OCI-M1 (cell line): ENCODE measurements at places on chromosomes 5 and 9.

GRCh38 chr5:149594206-149594895 is 13.1 kb downstream of the ARHGEF37 start:
- DNase-seq, result no peak

GRCh38 chr9:116524778-116525470 is 162.2 kb upstream of the TRIM32 start:
- DNase-seq, result no peak

DNA sequence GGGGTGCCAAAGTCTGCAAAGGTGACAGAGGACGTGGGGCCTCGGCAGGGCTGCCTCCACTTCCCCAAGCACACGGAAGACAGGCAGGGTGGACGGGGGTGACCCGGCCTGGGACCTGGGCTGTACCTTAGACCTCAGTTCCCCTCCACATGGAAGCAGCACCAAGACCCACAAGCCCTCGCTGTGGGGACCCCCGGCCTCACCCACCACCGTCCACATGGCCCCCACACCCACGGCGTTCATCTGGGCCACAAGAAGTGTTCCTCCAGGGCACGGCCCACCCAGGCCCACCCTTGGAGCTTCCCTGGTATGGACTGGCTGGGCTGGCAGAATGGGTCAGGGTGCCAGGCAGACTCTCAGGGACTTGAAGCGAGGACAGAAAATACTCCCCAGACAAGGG is 45.8 kb upstream of the NKD2 start:
- DNase-seq, result no peak

GRCh38 chr5:158381614-158382160 is 522.7 kb upstream of the CLINT1 start:
- no peak for DNase-seq

GRCh38 chr5:124203303-124203702 is 543.1 kb downstream of the ZNF608 start:
- DNase-seq, result no peak

- DNase-seq, result no peak
Observed at GRCh38 chr9:27377147-27377807, 80.3 kb upstream of the EQTN start.

- no peak for DNase-seq
Observed at GRCh38 chr5:1732945-1733344, 66.7 kb downstream of the MRPL36 start.

GRCh38 chr5:59685793-59686192 is 207.7 kb downstream of the PDE4D start:
- no peak for DNase-seq

- DNase-seq, result no peak
Observed at GRCh38 chr9:85130260-85130659, 460.7 kb downstream of the NTRK2 start.

GRCh38 chr5:139809331-139809810 is 13.8 kb downstream of the PSD2 start:
- no peak for DNase-seq

GRCh38 chr5:98564836-98565235 is 208.6 kb upstream of the RGMB start:
- no peak for DNase-seq

GRCh38 chr9:136409557-136410455 is 608 bp downstream of the ENTR1 start:
- peak; percentile 43 for DNase-seq

- peak; percentile 95 for DNase-seq
Observed at GRCh38 chr9:134276453-134277245, 49.6 kb upstream of the RXRA start.

- peak; percentile 56 for DNase-seq
Observed at GRCh38 chr9:121620777-121621449, 30.5 kb upstream of the DAB2IP start.

DNA sequence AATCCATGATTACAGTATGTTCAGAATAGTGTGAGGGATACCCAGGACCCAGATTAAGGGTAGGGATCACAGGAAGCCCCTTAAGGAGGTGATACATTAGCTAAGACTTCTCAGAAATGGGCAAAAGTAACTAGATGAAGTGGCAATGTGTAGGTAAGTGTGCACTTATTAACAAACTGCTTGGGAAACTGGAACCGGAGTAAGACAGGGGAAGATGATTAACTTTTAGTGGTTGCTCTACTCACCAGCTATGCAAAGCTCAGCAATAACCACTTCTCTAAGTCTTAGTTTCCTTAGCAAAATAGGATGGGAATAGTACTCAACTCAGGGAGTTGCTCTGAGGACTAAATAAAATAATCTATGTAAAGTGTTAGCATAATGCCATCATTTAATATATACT is 182.2 kb downstream of the MCTP1 start:
- no peak for DNase-seq

DNA sequence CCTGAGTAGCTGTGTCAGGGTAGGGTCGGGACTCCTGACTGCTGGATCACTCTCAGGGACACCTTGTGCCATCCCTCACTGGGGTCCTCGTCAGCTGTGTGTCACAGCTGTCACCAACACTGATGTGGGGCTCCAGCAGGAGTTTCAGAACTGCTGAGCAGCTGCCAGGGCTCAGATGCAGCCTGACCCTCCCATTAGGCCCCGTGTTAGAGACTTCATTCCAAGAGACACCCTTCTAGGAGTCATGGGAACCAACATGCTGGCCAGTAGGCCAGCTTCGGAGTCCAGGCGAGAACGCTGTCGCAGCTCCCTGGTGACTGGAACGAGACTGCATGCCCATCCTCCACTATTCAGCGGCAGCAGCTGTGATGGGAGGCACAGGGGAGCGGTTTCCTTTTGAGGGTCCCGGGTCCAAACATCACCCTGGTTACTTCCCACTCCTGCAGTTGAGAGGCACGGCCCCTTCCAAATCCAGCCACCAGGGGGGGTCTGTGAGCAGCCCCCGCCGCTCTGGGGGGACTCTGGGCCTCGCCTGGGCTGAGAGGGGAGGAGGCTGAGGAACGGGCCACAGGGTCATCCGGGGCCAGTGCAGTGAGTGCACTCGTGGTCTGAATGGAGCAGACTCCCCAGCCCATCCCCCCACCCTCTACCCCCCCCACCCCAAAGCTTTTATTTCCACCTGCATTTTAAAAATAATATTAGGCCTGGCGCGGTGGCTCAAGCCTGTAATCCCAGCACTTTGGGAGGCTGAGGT is 12.6 kb upstream of the TCF7 start:
- peak; percentile 73 for DNase-seq

- no peak for DNase-seq
Observed at GRCh38 chr5:29950416-29951145, 1242.9 kb upstream of the CDH6 start.

DNA sequence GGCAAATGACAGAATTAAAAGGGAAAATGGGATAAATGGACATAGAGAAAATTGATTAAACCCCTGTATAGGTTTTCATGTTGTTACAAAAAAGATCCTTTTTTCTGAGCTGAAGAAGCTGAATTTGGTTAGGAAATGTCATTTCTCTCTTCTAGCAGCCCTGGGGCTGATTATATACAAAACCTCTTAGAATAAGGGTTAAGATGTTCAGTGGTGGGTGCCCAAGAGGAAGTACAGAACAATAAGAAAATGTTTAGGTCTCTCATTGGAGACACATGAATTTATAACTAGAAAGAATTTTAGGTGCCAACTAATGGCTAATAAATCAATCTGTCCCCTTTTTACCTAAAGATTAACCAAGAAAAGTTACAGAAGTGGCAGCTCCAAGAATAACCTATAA is 14.2 kb downstream of the ABHD17B start:
- peak; percentile 33 for DNase-seq

DNA sequence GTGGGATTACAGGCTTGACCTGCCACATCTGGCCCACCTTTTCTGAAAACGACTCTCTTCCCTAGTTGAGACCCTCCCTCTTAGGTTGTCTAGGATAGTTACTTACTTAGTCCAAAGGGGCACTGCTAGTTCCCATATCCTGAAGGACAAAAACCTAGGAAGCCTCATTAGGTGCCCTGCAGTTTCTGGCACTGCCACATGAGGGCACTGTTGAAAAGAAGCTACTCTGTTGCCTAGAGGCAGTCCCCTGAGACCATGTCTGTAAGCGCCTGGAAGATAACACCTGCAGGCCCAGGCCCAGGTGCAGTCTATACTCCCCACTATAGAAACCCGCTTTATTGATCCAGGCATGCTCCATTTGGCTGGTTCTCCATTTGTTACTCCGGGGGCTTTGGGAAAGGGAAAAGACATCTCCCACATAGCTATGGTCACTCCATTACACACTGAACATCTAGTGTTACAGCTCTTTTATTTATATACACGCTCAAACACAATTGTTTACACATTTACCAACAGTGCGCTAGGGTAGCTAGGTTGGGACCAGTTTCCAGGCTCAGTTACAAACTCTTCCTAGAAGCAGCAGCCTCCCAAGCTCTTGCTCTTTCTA is 73.4 kb upstream of the PPARGC1B start:
- peak; percentile 78 for DNase-seq

DNA sequence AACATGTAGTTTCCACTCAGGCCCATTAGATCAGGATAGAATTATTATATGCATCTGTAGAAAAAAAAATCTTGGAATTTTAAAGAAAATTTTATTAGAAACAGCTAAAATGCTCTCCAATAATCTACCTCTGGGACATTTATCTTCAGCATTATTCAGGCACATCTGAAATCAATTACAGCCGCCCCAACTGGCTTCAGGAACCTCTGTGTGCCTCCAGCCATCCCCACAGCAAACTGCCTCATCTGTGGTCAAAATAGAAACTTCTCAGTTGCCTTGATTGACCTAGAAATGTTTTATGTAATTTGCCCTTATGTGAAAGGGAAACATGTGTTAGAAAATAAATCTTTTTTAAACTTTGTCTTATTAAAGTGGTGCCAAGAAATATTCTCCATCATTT is 120.1 kb upstream of the LPAR1 start:
- DNase-seq, result no peak

DNA sequence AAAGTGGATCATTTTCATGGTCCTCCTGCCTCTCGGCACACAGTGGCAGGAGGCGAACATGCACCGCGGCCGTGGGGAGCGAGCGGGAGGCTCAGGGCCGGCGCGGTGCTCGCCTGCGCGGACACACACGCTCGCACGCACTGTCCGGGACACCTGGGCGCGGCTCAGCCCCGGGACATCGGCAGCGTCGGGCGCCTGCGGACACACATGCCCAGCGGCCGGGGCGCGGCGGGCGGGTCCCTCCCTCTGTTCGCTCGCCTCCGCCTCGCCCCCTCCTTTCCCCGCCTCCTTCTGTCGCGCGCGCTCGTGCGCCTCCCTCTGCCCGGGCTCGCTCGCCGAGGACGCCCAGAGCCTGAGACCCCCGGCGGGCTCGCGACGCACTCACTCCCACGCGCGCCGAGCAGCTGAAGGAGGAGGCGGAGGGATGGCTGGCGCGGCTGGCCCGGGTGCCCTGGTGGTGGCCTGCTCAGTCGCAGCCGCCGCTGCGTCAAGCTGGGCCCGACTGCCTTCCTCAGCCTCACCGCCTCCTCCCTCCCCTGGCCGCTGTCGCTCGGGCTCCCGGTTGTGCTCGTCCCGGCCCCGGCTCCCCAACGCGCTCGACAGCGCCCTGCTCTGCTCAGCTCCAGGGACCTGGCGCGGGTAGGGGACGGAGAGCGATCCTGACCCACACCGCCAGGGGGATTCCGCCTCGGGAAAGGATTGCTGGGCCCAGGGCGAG is at the start of gene FRMD3:
Gene FRMD3 (minus strand): TSS at position 230 of the 718 bp plus-strand sequence. CDS start 170 bp downstream, at position 60.
- no peak for DNase-seq

DNA sequence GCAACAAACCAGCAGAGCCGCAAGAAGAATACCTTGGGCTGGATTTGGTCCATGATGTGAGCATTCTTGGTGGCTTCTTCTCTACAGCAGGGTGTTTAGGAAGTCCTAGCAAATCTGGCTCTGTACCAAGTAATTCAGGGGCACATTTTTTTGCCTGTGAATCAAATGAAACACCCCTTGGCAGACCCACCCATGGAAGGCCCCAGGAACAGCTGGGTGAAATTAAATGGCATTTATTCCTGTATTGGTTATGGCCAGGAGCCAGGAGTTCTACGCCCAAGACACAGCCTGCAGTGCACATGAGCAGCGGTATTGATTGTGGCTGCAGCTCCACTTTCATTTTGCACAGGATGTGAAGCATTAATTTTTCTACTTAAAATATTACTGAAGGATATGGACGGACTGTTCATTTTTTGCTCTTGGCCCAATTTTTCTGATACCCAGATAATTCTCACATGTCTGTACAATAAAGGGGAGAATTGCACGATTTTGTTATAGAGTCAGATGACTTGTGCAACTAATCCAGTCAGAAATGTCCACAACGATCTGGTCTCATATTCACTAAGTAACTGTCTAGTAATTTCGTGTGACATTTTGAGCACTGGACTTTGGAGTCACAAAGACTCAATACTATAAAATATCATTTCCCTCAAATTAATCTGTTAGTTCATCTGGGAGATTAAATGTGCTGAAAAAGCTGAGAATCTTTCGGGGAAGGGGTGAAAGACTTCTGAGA is 120.7 kb upstream of the APC start:
- DNase-seq, result peak; percentile 33

- DNase-seq, result peak; percentile 69
Observed at GRCh38 chr5:100902440-100903038, 543 bp downstream of the ST8SIA4 start.

- DNase-seq, result peak; percentile 75
Observed at GRCh38 chr5:158234323-158235158, 375.6 kb upstream of the CLINT1 start.

DNA sequence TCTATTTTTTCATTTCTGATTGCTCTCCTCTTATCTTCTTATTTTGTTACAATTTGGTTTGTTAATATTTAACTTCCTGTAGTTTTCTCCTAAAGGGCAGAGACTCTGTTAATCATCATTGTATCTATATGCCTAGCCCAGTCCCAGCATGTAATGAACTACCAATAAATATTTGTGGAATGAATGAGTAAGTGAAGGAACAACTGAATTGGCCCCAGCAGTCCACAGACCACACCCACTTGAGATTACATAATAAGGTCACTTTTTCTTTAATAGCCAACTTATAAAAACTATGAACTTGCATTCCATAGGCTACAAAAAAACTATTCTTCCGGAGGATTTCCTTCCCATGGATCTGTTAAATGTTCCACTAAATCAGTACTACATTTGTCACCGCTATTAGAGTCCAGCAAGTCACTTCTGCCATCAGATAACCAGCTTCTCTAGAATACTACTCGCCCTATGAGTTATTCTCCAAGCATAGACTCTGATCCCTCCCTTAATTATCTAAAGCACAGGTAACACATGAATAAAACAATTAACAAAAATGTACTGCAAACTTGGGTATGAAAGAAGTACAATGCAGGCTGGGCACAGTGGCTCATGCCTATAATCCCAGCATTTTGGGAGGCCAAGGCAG is 27.5 kb upstream of the TNPO1 start:
- DNase-seq, result no peak

GRCh38 chr9:134127616-134128015 is 8.3 kb upstream of the WDR5 start:
- no peak for DNase-seq
